ENCODE measurements at places on chromosomes 4 and X.
A peak's percentile ranks its signal among the peaks of the same experiment; 100 is the strongest.

- DNase-seq, result no peak
Measured at GRCh38 chr4:15902746-15903145, 35.8 kb downstream of the FGFBP1 start.

DNA sequence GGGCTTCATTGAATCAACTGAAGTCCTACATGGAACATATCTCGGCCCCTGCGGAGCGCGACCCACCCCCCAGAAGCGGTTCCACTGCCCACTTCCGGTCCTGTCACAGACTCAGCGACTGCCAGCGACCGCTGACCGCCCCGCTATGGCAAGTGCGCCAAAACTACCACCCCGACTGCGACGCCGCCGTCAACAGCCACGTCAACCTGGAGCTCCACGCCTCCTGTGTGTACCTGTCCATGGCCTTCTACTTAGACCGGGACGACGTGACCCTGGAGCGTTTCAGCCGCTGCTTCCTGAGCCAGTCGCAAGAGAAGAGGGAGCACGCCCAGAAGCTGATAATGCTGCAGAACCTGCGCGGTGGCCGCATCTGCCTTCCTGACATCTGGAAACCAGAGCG lies 14.8 kb upstream of the FAM47A start:
- DNase-seq, result no peak

GRCh38 chrX:13859724-13860123 lies 42.8 kb upstream of the GPM6B start:
- DNase-seq, result no peak

- DNase-seq, result no peak
Measured at GRCh38 chr4:114028071-114028470, 48.6 kb upstream of the ARSJ start.

DNA sequence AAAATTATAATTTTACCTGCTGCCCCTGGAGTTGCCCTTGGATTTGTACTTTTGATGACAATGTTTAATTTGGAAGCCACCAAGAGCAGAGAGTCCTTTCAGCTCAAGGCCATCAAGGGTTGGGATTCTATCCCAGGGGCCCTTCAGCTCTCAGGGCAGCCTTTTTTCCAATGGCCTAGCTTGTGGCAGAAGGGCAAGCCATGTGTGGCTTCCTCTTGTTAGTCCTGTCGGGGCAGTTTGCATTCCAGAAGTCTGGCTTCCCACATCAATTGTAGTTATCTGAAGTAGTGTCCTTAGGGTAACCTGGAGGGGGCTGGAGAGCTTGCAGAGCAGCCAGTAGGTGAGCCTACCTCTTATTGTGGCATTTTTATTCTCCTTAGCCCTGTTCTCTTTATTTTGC lies 569.4 kb downstream of the TRAM1L1 start:
- DNase-seq, result no peak

DNA sequence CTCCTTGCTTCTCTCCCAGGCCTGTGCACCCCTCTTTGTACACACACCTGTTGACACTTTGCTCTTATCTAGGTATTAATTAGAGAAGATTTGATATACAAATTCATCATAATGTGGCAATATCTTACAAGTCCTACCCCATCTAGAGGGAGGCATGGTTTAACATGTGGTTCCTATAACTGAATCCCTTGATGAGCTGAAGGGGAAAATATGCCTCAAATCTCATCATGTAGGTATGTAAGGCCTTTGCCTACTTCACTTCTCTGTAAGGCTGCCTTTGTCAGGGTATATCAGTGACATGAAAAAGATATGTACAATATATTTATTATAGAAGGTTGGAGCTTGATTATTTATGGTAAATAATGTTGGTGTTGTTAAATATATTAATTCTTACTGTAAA lies 31.9 kb downstream of the HTR2C start:
- no peak for DNase-seq

DNA sequence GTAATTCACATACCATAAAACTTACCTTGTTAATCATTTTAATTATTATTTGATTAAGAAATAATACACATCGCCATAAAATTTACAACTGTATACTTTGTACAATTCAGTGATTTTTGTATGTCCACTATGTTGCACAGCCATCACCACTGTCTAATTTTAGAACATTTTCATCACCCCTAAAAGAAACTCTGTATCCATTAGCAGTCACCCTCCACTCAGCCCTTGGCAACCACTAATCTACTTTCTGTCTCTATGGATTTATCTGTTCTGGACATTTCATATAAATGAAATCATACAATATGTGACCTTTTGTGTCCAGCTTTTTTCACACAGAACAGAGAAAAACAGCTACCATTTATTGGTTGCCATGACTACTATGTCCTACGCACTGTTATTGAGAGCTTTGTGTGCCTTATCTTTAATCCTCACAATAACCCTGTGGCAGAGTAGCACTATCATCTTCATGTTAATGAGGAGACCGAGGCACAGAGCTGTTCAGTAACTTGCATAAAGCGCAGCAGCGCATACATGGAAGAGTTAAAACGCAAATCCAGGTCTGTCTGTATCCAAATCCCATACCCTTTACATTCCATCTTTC lies 64.6 kb upstream of the PAGE1 start:
- no peak for DNase-seq

GRCh38 chr4:88752076-88752463 lies 54.4 kb upstream of the NAP1L5 start:
- DNase-seq, result no peak

- no peak for DNase-seq
Measured at GRCh38 chr4:64967286-64967685, 558.0 kb upstream of the TECRL start.

DNA sequence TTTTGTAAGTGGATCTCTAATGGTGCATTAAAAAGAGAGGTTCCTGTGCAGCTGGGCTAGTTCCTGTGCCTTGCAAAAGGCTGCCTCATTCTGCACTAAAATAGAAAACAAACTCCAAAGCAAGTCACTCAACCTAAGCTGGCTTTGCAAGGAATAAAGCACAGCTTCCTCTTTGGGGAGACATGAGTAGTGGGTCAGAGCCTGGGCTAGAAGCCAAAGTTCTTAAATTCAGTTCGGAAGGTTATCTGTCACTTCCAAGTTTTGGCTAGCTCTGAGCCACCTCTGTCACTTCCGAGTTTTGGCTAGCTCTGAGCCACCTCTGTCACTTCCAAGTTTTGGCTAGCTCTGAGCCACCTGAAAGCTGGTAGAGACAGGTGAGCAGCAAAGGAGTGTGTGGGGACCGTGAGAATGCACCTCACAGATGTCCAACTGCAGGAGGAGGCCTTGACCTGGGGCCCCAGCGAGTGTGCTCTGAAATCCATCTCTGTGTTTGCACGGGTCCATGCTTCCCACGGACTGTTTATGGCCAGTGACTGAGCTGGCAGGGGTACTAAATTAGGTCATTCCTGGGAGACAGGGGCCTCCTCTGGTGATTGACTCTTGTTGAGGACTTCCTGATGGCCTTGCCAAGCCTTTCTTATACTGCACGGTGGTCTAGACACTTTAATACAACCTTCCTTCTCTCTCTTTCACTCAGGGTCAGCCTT lies 36.4 kb upstream of the MAMLD1 start:
- DNase-seq, result no peak

DNA sequence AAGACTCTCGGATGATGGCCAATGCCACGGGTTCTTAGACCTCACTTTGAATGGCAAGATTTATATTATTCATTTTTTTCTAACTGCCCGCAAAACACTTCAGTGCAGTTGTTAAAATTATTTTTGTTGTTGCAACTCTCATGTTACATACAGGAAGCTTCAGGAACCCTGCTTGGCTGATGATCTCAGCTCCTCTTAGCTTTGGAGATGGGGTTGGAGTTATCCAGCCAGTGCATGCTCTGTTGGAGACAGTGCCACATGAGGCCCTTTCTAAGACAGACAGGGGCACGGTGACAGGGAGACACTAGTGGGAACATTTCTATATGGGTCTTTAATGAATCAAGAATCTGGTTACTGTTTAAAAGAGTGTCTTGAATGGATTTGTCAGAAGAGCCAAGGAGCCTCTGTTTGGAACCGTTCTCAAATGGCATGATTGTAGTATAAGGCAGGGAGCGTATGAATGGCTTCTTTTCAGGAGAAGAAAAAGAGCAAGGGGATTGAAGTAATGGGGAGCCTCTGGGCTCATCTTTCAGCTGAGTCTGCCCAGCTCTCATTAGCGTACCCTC lies 61.9 kb upstream of the ENPP6 start:
- peak; percentile 51 for DNase-seq

- DNase-seq, result no peak
Measured at GRCh38 chrX:137747244-137748043, 181.5 kb downstream of the ZIC3 start.

- DNase-seq, result peak; percentile 51
Measured at GRCh38 chr4:100188829-100189228, 1.4 kb downstream of the DDIT4L start.

DNA sequence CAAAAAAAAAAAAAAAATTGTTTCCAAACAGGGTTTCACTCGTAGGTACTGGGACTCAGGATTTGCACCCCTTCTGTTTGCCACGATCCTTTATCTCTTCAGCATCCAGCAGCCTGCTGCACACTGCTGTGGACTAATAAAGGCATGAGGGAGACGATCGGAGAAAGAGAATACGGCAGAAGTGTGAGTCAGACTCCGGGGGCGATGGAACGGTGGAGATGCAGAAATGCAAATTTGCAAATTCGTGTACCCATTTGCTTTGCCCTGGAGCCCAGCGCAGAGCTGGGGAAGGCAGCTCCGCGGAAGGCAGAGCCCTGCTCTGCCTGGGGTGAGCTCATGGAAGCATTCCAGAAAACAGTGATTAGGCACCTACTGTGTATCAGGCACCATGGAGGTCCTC lies 270.3 kb downstream of the ASMT start:
- no peak for DNase-seq

DNA sequence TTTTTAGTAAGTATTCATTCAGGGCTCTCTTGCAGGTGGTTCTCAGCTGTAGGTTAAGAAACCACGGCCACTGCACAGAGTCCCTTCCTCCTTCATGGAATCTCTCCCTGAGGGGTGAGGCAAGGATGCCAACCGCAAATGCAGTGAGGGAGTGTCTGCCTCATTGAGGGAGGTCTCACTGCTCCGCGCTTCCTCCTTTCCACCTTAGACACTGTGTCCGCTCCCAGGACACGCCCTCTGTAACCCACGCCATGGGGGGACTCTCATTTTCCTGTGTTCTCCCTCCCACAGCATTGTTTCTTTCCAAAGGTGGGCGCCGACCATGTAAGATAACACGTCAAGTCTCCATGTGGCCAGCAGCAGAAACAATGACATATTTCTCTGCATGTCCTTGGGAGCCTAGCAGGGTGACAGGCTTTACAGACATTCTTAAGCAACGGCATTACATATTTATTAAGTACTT lies 63.2 kb downstream of the SEPSECS start:
- DNase-seq, result no peak

GRCh38 chr4:17426222-17426621 lies 85.7 kb downstream of the QDPR start:
- DNase-seq, result no peak

DNA sequence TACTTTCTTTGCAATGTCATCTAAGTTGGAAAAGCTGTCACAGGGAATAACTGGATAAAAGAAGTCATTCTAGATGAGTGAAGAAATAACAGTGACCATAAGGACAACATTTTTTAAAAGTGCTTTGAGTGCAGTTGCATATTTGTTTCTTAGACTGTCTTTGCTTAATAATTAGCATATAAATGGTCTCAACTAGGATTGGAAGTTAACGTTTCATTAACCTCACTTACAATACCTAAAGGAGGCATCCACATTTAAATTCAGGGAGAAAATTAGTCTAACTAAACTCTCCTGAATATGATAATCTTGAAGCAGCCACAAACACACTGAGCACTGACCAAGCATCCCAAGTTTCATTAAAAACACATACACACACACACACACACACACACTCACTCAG lies 780.7 kb downstream of the PCDH18 start:
- DNase-seq, result no peak

GRCh38 chr4:78612398-78613178 lies 61.0 kb downstream of the ANXA3 start:
- DNase-seq, result peak; percentile 63

DNA sequence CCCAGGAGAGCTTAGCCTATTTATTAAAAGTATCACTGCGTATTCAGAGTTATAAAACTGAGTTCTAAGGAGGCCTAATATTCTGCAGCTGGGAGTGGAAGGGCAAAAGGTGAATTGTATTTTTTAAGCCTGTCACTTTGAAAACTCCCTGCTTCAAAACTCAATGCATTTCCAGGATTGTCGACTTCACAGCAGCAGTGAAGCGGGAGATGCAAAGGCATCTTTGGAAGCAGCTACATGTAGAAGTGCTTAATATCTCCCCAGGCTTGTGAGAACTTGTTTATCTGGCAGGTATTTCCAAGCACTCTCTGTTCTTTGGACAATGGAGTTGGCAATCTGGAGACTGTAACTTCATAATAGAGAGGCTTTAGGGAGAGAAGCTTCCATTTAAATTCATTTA lies 717.5 kb upstream of the SLIT2 start:
- DNase-seq, result no peak

DNA sequence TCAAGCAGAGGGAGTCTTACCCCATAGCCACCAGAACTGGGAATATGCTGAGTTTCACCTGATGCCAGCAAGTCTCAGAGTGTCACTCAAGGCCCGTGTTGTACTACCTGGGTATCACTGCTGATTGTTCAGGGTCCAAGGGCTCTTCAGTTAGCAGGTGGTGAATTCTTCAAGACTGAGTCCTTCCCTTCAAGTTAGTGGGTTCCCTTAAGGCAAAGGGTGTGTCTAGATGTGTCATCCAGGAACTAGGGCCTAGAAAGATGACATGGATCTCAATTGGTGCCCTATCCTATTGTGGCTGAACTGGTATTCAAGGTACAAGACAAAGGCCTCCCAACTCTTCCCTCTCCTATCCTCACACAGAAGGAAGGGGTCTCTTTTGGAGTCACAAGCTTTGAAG lies 159.9 kb upstream of the DIPK2B start:
- DNase-seq, result no peak

GRCh38 chr4:108029731-108030130 lies 40.0 kb downstream of the HADH start:
- DNase-seq, result peak; percentile 50

DNA sequence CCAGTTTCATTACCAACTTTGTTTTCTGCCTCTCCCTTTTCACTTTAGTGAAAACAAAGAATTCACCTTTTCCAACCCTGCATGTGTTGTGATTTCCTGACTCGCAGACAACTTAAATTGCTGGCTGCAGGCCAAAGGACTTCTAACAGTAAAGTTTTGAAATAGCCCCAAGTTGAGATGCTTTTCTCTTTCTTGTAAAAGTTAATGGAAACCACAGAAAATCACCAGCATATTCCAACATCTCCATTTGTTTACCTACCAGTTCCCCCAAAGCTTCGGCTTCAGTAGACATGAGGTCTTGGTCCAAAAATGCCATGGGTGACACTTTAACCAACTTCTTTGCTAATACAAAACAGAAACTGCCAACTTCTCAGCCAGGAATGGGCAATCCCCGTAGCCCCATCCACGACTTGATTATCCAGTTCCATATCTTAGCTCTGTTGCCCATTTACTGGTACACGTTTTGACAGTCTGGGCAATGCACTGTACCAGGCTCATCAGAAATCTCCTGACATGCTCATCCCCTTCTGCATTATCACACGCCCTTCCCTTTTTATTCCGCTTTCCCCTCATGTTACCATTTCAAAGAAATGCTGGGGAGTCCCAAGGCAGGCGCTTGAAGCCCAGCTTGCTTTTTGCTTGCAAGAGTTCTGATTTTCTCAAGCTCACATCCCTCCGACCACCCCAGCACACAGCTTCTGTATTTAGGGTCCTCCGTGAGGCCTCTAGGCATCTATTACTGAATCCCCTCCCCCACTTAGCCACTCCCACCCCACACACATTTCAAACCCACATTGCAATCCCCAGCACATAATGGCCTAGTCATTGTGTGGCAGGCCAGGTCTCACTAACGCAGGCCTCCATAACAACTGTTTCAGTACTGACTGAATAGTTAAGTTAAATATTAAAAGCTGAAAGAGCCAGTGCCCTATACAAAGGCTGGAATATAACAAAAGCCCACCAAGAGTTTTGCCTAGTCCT lies 137.9 kb upstream of the S100G start:
- DNase-seq, result no peak

All from myocyte (in vitro differentiated cells).